ENCODE measurements at places on chromosomes 2 and 18.

DNA sequence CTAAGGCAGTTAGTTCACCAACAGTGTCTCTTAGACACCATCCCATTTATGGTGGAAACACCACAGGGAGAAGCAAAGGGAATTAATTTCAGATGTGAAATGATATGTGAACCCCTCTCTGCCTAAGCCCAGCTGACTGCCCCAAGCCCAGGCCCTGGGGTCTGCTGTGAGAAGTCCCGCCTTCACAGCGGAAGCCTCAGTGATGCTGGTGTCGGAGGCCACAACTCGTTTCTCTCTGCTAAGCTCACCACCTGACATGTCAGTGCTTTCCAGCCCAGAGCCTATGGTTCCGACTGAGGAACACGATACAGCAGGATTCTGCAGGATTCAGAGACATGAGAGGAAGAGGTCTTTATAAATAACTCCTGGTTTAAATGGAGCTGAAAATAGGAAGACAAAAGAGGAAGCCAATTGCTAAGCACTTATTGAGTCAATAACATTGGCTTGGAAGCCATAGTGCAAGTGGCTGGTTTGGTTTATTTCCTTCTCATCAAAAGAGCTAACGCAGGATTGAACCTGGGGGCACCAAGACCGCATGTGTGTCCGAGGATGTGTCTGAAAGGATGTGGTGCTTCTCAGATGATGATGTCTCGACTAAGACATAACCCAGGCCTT is 21.9 kb upstream of the LOXHD1 start:
- DNase-seq = no peak

DNA sequence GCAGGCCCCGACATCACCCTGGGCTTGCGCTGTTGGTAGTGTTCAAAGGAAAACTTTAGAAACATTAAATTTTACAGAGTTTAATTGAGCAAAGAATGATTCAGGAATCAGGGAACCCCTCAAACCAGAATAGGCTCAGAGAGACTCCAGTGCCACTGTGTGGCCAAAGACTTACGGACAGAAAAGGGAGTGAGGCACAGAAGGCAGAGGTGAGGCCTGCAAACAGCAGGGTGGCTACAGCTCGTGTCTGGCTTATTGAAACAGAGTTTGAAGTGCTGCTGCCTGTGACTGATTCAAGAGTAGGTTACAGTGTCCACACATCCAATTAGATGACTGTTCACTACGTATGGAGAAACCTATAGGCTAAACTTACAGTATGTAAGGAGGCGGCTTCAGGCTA is 2.4 kb upstream of the CTDP1 start:
- DNase-seq = no peak

- no peak for DNase-seq
These were observed 395.1 kb upstream of the MYT1L start for GRCh38 chr2:2726163-2726562.

- no peak for DNase-seq
These were observed 31.3 kb upstream of the MSTN start for GRCh38 chr2:190093793-190094192.

DNA sequence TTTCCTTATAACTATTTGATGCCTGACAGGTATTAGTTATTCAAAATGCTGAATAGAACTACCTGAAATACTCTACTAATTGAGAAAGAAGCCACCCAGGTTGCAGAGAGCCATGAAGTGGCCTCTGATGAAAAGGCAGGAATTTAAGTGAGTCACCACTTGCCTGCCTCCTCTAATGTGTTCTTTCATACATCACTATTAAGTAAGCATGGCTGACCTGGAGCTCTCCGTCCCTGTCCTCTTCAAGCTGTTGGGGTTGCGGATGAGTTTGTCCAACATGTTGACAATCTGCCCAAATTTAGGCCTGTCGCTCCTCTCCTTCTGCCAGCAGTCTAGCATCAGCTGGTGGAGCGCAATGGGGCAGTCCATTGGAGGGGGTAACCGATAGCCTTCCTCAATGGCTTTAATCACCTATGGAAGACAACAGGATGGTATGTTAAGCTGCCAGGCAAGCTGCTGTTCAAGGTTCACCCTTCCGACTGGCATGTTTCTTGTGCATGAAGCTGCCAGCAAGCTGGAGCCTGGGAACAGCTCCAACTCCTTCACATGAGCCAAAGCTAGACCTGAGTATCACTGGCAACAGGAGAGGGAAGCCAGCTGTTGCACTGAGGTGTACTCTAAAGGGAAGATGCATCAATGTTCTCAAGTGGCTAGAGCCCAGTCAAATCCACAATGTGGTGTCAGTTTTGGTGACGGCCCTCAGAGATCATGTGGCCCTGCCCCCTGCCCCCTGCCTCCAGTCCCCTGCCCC is 142.2 kb downstream of the EPHA4 start:
- DNase-seq = no peak

GRCh38 chr2:5234563-5234962 is 457.6 kb upstream of the SOX11 start:
- no peak for DNase-seq

All from ascending aorta (tissue), 2 donors.